ENCODE measurements at places on chromosomes 6 and 20. TPM values are rescaled to one million over a fixed set of nuclear protein-coding genes. Genes with fewer than 3 reads are reported as not detected.

The NOL4L gene
- 2.1 TPM for total RNA-seq

The BNIP5 gene
- not detected for total RNA-seq

The OPN5 gene
- total RNA-seq = 1.1 TPM

The GJA10 gene
- total RNA-seq = not detected

The DOP1A gene
- 36.1 TPM for total RNA-seq

The OR2B6 gene
- not detected for total RNA-seq

The MYCT1 gene
- 3.7 TPM for total RNA-seq

The TMEM244 gene
- not detected for total RNA-seq

The RCAN2 gene
- 10.4 TPM for total RNA-seq

Measured in aortic smooth muscle cell (primary cell).